ENCODE measurements at places on chromosomes 7 and 10.

- DNase-seq, result no peak
Observed at GRCh38 chr7:94350734-94351133, 44.0 kb upstream of the COL1A2 start.

- no peak for DNase-seq
Observed at GRCh38 chr7:40880581-40880980, 745.8 kb downstream of the SUGCT start.

- no peak for DNase-seq
Observed at GRCh38 chr7:23918286-23918685, 208.3 kb downstream of the STK31 start.

- DNase-seq, result no peak
Observed at GRCh38 chr7:41038211-41038610, 664.7 kb downstream of the INHBA start.

GRCh38 chr10:101814466-101815071, 3.7 kb downstream of the OGA start:
- DNase-seq, result no peak
